NCI-H187 (cell line): ENCODE measurements at places on chromosomes 5 and 9.

DNA sequence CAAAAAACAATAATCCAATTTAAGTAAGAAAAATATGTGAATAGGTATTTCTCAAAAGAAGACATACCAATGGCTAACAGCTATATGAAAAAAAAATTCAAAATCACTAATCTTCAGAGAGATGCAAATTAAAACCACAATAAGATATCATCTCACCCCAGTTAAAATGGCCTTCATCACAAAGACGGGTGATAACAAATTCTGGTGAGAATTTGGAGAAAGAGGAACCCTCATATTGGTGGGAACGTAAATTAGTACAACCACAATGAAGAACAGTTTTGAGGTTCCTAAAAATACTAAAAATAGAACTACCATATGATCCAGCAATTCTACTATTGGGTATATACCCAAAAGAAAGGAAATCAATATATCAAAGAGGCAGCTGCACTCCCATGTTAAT, 94.3 kb downstream of the TMEM167A start:
- no peak for DNase-seq

GRCh38 chr9:131598121-131598520, 52.8 kb downstream of the PRRT1B start:
- no peak for DNase-seq

DNA sequence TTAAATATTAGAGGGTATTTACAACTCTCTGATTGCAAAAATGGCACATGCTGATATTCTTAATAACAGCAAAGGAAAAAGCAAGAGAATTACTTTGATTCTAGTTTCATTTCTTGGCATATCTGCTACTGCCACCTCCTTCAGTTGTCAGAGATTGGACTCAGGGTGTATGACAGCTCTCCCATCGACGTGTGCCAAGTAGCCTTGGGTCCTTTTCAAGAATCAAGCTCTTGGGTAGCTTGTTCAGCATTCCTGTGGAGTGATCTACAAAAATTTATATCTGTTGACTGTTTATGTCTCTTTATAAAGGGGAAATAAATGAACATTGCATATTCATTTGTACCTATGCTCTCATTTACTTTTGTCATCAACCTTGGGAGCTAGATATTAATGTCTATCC, 315.6 kb downstream of the PRR16 start:
- no peak for DNase-seq

DNA sequence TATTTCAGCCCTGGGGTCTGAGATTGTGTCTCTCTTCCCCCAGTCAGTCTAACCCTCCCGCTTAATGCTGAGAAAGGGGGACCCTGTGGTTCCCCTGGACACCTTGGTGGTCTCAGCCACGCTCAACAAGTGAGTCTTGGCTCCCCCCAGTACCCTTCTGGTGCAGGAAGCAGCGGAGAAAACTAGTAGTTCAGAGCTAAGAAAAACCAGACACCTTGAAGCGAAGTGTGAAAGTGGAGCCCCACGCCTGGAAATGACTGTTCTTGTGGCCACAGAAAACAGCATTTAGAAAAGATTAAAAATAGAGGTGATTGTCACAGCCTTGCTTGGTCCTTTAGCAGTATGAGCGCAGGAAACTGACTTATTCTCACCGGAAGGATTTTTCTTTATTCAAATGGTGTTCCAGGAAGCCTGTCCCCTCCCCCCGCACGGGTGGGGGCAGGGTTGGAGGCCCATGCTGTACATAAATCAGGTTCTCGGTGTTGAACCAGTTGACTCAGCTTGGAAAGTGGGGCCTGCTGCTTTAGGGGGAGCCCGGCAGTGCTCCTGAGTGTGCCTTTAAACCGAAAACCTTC, 8.1 kb downstream of the ARPC5L start:
- no peak for DNase-seq

DNA sequence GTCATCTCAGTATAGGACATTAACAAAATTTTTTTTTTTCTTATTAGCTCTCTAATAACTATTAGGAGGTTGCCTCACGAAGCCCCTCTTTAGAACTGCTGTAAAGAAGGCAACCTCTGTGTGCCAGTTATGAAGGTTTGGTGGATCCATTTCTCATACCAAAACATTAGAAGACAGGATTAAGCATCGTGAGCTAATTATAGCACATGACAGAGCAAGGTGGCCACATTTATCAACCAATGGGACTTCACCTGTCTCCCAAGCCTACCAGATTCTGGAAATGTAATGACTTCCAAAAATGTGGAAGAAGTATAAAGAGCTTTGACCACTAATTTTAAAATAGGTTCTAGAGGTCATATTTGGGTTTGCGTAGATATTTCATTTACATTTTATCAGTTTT, 107.2 kb downstream of the SMARCA2 start:
- no peak for DNase-seq

DNA sequence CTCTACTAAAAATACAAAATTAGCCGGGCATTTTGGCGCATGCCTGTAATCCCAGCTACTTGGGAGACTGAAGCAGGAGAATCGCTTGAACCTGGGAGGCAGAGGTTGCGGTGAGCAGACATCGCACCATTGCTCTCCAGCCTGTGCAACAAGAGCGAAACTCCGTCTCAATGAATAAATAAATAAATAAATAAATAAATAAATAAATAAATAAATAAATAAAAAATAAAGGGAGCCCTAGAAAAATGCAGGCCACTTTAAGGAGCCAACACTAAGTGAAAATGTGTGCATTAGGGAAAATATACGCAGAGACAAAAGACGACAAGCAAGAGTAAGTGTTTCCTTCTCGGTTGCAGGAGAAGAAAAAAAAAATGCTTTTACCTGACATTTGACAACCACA, 132.6 kb upstream of the CDH10 start:
- DNase-seq = no peak

- no peak for DNase-seq
These were observed 26.5 kb downstream of the SARDH start for GRCh38 chr9:133711428-133712220.

GRCh38 chr9:11868795-11869194, 824.4 kb upstream of the TYRP1 start:
- no peak for DNase-seq

- no peak for DNase-seq
These were observed 5.2 kb downstream of the SH3RF2 start for GRCh38 chr5:145941448-145942130.

DNA sequence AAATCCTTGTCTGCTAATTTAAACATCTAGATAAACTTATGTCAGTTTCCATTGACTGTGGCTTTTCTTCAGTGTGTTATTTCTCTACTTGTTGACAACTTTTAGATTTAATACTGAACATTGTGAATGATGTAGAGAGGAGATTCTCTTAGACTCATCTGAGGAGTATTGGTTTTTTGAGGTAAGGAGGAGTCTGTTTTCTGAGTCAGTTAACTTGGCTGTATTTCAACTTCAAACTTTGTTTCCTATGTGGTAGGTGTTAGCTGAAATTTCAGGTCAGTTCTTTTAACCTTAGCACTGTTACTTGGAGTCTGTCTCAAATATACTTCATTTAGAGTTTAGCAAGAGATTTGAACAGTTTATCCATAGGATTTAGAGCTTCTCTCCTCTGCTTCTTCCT, 67.9 kb downstream of the XRCC4 start:
- no peak for DNase-seq

- DNase-seq = no peak
These were observed 154.8 kb upstream of the GAS1 start for GRCh38 chr9:87102126-87102525.

DNA sequence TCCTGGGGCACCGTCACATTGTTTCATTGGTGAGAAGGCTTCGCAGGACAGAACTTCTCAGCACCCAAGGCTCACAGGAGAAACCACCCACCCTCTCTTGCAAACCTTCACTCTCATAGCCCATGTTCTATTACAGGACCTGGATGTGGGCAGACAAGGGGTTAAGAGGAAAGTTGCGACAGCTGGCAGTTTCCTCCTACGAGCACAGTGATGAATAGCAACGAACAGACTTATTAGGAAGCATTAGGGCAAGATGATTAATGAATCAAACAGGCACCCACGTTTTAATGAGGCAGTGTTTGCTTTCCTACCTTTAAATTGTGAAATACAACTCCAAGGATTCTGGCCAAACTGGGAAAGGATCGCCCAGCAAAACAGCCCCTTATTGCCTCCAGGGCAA, 339.3 kb downstream of the DRD1 start:
- DNase-seq = no peak

DNA sequence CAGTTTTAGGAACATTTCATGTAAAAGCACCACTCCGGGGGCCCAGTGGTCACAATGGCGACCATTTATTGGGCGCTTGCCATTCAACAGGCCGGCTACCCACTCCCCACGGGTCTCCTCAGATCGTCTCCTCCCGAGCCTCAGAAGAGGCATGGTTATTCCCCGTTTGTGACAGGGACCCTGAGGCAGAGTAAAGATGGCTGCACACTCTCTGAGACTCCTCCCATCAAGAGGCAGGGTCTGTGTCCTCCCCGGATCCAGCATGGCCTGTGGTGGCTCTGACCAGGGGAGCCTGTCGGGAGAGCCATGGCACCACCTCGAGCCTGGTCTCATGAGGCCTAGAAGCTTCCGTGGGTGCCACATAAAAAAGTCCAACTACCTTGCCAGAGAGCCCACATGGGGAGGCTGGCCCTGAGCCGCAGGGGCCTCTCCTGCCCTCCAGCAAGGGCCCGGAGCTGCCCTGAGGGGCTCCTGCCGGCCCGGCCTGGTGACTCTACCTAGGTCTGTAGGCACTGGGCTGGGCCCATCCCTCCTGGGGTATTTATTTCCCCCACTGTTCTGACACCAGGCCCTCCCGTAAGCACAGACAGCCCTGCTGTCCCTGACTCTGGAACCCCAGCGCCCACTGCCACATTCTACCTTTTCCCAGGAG, 90.8 kb downstream of the VAV2 start:
- no peak for DNase-seq

GRCh38 chr9:71901695-71902597, 9.0 kb downstream of the ABHD17B start:
- DNase-seq = no peak

DNA sequence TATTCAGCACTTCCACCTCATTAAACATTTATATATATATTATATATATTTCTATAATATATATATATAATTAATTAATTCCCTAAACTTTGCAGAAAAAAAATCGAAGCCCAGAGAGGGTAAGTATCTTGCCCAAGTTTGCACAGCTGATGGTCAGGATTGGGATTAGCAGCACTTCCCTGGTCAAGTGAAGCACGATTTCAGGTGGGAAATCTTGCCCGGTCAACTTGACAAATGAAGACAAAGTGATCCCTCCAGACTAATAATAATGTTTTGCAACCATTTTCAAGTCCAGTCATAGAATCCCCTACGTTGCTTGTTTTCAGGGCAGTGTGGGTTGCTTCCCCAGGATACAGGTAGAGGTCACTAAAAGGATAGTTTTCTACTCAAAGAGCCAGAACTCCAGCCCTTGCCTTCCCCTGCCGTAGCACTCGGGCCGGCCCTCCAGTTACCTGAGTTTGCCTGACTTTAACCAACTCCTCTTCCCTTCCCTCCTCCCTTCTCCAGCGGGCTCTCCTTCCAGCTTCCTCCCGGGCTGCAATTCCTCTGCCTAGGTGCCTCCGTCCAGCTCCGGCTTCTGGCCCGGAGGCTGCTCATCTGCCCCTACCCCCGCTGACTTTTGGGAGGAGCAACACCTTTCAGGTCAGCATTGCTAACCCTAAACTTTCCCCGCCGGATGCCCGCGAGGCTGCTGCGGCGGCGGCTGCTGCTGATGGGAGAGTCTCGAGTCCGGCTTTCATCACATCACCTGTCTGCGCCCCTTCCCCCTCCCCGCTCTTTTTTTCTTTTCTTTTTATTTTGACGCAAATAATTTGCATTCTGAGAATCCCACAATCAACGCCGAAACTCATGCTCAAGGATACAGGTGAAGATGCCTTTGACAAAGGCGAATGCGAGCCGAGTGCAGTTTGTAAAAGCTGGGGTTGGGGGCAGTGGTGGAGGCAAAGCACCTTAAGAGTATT, 930 bp downstream of the PRLR start:
- no peak for DNase-seq

GRCh38 chr5:157574456-157575380, 857 bp downstream of the ADAM19 start:
- no peak for DNase-seq

- DNase-seq = no peak
These were observed 41.6 kb upstream of the MROH2B start for GRCh38 chr5:41112486-41113455.

GRCh38 chr9:76609285-76610010, 150.5 kb downstream of the GCNT1 start:
- no peak for DNase-seq

- DNase-seq = no peak
These were observed 64.1 kb downstream of the PLAC8L1 start for GRCh38 chr5:146041180-146041789.

- no peak for DNase-seq
These were observed 4.8 kb upstream of the TTC23L start for GRCh38 chr5:34833976-34834793.

DNA sequence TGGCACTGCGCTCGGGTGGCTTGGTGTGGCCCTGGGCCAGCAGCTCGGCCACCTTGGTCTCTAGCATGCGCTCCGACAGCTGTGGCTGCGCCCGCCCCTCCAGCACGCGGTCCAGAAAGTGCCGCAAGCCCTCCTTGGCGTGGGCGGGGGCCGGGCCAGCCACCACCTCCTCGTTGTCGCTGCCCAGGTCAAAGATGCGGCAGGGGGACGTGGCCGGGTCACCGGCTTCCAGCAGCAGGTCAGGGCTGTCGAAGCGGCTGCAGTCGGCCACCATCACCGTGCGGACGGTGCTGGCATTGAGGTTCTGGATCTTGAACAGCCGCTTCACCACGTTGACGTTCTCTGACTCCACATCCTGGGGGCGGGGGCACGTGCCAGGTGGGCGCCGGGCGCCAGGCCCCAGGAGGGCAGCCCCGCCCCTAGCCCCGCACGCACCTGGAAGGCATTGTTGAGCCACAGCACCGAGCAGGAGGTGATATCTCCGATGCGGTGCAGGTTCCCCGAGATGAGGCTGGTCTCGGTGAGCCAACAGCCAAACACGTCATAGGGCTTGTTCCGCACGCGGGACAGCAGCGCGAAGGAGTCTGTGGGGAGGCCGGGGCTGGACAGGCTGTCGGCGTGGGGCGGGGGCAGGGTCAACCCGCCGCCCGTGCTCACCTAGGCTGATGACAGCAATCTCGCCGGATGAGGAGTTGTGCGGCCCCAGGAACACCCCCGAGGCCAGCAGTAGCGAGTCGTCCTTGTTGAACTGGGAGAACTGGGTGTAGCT, 2.2 kb downstream of the FBXW5 start:
- no peak for DNase-seq

DNA sequence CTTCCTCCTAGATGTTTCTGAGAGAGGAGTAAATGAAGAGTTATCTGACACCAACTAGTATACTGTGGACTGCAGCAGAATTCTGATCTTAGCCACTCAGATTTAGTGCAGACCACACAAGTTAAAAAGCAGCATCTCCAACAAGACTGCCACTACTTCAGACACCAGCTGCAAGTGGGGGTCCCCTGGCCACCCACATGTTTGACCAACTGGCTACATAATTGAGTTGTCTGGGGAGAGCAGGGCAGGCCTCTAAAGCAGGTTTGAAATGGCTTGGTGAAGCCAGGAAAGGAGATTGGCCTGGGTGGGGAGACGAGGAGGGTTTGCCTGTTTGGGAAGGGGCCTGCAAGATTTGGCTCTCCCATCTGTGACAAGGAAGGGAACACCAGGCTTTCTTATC, 40.5 kb upstream of the FAM81B start:
- DNase-seq = no peak

- no peak for DNase-seq
These were observed 32.7 kb downstream of the OSMR start for GRCh38 chr5:38878391-38879077.
